ENCODE measurements at places on chromosomes 13 and 19.

GRCh38 chr13:87535911-87536310, 135.3 kb upstream of the SLITRK5 start:
- DNase-seq: no peak

GRCh38 chr13:49622174-49622946, 5.9 kb upstream of the ARL11 start:
- no peak for DNase-seq

DNA sequence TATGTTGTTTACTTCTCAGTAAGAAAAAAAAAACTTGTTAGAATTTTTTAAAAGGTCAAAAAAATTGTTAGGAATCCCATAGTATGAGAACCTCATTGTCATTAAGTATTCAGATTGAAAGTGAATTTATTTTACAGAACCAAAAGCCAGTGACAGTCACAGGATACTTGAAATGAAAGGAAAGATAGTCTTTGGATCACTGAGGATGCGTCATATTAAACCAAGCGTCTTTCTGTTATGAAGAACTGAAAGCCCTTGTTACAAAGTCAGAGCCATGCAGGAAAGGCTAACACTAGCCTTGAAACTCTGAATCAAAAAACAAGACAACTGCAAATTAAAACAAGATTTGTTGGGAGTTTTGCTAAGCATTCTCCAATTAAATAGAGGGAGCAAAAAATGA, 1348.0 kb upstream of the SLC10A2 start:
- DNase-seq: no peak

DNA sequence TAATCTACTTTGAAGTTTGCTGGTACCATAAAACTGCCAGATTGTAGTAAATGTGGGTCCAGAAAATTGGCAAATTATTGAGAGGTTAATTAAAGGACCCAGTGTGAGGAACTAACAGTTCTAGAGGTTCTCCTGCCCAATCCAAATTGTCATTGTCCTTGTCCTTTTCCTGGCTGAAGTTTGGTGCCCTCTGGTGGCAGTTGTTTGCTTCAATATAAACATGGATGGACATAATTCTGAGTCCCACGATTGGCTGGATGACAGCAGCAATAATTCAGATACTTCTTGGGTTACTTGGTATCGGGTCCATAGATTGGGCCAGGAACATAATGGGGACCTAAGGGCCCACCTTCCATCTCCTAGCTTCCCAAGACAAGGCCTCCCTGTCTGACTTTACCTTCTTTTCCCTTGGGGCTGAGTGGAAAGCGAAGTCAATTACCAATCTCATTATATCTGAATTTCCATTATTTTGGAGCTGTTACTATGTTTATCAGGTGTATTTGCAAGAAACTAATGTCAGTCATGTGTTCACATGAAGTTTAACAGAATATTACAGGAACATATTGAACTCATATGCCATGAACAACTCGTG, 33.8 kb upstream of the GARRE1 start:
- DNase-seq: no peak

- no peak for DNase-seq
These were observed 84.2 kb downstream of the AKAP11 start for GRCh38 chr13:42356184-42356575.

DNA sequence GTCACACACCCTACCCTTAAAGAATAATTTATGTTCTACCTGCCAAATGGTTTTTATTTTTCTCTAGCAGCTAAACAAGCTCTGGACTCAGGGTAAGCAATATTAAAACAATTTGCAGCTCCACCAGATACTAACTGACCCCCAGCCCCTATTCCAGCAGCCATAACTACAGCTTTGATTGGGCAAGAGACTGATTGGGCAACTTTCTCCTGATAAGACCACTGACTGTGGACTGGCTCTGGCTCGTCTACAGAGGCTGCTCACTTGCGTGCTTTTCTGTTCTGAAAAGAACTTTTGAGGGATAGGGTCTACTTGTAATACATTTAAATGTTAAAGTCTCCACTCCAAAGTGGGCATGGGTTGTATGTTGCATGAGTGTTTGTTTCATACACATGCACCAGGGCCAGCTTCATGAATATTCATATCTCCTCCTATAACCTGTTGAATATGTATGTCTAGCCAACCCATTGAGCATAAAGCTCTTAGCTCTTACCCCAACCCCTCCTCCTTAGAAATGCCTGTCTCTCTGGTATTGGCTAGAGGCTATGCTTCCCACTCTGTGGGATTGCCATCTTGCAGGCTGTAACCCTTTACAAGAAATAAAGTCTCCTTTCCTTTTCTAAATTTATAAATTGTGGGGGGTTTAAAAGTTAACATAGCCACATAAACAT, 19.9 kb downstream of the OR7A5 start:
- DNase-seq: no peak

GRCh38 chr13:65642996-65643395, 1587.1 kb downstream of the PCDH9 start:
- no peak for DNase-seq

DNA sequence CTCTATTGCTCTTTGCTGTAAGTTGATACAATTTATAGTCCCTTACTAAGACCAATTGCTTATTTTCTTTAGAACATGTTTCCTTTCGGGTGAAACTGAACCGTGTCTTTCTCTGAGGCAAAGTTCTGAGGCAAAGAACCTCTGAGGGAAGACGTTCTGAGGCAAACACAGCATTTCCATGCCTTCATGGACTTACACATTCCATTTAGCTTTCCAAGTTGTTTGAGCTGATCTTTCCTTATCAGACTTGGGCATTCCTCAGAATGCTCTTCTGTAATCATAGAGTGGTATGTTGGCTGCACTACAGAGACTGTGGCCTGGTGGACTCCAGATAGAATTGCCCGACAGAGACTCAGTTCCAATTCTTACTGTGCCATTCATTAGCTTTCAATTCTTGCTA, 579.1 kb downstream of the KCTD12 start:
- DNase-seq: no peak

DNA sequence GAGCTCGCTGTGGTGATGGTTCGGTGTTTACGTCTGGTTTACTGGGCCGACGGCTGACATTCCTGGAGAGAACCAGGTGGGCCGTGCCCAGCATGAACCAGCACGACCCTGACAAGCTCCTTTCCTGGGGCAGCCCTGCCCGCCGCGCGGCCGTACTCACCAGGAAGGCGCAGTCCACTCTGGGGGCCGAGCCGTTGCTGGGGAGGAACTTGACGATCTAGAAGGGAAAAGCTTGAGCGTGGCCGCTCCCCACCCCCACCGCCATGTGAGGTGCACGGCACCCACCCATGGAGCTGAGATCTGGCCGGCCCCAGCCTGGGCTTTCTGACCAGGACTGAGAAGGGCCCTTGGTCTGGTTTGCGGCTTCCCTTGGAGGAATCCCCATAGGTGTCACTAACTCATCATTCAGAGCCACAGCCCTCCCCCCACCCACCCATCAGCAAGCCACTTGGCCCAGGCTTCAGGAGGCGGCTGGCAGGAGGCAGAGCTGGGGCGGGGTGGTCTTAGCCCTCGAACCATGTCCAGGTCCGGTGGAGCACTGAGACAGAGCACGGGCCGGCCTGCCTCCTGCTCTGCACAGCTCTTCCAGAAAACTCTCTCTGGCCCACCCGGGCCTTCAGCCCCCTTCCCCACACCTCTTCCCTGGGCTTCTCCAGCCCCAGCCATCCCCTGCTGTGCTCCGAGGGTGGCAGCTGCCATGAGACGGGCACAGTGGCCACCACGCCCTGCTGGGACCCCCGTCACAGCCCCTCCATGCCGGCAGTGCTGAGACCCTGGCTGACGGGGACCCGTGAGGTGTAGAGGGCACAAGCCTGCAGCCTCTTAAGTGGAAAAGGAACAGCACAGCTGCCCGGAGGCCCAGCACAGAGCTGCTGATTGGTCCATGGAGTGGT, 6.2 kb downstream of the ATP4B start:
- no peak for DNase-seq

DNA sequence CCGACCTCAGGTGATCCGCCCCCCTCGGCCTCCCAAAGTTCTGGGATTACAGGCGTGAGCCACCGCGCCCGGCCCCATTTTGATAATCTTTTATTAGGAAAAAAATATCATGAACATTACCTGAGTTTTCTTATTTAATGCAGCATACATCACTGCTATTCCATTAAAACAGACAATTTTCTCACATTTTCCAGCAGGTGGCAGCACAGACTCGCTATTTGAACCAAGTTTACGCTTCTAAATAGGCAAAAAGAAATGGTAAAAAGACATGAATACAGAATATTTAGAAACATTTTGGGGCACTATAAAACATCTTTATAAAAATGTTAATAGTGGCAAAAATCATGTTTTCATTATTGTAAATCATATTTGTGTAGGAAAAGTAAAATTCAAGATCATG, 903.1 kb downstream of the SLITRK6 start:
- no peak for DNase-seq

DNA sequence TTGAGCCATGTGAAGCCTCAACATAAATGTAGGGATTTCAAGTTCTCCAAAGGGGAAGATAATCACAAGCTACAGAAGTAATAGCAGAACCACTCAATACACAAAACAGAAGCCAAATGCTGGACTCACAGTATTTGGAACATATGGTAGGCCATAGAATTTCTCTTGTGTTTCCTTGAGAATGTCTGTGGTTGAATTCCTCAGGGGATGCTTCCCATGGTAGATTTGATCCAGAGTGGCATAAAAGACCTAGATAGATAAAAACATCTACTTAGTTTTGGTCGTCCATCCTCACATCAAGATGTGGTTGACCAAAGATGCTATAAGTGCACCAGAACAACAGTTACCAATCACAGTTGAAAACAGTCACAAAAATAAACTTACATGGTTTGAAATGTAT, 83.4 kb downstream of the MIPEP start:
- no peak for DNase-seq

DNA sequence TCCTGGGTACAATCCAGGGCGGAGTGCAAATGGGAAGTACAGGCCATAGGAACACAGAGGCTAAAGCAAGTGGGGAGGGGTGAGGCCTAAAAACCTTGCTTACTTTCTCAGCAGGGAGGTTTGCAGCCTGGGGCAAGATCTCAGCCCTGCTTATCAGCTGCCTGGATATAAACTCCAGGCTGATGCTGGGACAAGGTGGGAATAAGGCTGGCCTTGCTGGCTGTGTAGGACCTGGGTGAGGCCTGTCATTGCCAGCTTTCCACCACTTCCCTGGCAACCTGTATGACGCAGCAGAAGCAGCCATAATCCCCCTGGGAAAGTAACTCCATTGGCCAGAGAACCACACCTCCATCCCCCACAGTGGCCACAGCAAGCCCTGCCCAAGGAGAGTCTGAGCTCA, 279.1 kb upstream of the ATXN8OS start:
- no peak for DNase-seq

- DNase-seq: peak; percentile 68
These were observed 9.5 kb downstream of the GPX4 start for GRCh38 chr19:1113030-1113985.

GRCh38 chr13:47396915-47397314, 500.1 kb upstream of the HTR2A start:
- no peak for DNase-seq

DNA sequence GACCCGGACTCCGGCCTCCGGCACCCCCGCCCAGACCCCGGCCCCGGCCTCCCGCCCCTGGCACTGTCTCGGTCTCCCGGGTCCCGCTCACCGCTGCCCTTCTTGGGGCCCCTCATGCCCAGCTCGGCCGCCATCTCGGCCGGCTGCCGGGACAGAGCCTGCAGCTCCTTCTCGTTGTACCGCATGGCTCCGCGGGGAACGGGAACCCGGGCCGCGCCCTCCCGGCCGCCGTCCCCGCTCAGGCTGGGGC, 140 bp downstream of the PLEKHJ1 start:
- DNase-seq: no peak

GRCh38 chr13:71882120-71882519, 15.1 kb upstream of the DACH1 start:
- DNase-seq: no peak

DNA sequence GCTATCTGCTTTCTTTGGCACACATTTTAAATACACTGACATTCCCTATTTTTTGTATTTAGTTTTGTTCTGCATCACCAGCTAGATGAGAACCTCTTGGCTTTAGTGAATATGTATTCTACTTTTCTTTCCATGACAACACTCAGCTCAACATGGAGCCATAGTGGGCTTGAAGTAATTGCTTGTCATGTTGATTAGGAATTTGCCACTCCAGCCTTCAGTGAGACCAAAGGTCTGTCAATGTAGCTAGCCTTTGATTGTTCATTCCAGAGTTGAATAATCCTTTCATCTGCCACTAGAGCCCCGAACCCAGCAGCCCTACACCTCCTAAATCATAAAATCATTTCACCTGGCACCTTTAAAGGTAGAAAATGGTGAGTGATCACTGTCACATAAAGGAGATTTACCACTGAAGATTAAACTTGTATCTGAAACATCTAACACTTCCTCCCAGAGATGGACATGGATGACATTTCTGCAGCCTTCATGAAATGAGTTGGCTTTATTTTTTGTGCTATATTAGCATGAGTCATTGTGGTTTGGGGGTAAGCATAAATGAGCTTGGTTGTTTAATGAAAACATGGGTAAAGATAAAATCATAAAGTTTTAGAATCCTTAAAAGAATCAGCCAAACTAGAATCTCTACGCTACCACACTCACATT, 29.2 kb upstream of the GARRE1 start:
- DNase-seq: no peak

DNA sequence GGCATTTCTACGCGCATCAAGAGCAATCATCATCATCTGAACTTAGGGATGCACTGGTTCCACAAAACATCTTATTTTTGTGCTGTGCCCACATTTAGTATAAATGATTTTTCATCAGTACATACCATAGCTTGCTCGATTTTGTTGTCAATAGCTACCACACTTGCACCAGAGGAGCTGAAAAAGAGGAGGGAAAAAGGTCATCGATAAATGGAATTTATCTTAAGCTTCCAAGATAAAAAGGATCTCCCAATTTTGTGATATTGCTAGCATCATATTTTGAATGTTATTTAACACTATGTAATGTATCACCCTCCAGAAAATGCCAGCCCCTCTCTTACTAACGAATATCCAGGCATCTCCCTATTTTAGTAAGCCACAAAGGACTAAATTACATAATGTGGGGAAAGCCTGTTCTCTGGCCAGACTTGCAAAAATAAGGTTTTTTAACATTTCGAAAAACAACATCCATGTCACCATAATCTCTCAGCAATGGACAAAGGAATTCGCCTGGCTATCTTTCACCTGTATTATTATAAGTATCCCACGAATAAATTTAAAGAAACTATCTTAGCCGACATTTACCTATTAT, 62.4 kb downstream of the SERP2 start:
- no peak for DNase-seq

GRCh38 chr19:52542984-52543664, 15.7 kb downstream of the ZNF808 start:
- DNase-seq: no peak

- no peak for DNase-seq
These were observed 1.1 kb upstream of the ATP11A start for GRCh38 chr13:112688560-112689302.

DNA sequence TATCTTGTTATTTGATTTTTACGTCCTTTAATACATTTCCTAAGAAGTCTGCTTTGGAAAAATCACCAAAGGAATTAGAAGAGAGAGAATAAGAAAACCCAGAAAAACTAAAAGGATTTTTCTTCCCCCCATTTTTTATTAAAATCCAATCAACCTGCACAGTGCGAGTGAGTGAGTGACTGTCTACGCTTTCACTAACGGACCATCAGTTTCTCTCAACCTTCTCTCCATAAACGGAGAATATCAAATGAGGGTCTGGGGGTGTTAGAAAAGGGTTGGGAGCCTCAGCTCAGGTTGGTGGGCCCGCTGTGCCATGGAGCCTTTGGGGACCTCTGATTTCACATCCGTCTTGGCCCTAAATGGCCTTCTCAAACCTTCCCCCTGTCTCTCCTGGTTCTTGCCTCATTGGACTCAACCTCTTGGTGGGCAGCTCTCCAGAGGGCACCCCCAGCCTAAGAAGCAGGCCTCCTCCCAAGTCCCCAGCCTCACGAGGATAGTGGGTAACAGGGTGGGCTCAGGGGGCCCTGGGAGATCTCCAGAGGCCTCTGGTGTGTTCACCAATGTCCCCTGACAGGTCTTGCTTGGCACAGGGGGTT, 763 bp upstream of the LRP3 start:
- no peak for DNase-seq
